HT1080 (cell line): ENCODE measurements at places on chromosomes 11 and 22. TPM values are rescaled to one million over a fixed set of nuclear protein-coding genes. Genes with fewer than 3 reads are reported as not detected.

DNA sequence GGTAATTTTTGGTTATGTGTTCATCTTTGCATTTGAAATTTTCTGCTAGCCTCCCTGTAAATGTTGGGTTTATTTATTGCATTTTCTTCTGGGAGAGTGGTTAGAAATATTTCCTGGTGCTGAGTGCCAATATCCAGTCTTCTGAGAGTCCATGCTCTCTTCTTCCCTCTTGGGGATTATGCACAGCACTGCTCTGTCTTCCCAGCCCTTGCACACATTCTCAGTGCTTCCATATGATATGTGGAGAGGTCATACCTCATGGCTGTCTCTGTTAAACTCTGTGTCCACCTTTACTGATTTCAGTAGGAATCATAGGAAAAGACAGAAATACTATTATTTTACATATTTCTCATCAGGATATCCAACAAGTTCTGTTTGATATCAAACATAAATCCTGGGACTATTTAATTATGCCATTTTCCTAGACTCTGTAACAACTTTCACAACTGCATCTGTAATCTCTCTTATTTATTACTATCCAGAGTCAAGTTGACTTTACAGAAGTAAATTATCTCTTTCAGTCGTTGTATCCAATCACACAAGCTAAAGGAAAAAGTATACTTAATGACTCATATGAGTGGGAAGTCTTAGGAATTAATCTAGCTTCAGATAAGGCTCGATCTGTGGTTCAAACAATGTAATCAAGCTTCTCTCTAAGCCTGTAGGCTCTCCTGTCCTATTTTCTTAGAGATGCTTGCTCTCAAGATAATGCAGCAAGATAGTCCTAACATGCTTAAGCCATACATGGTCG lies 2.7 kb upstream of the NXPE1 start:
- DNase-seq: no peak

GRCh38 chr11:31060880-31061279 lies 308.7 kb downstream of the DCDC1 start:
- no peak for DNase-seq

DNA sequence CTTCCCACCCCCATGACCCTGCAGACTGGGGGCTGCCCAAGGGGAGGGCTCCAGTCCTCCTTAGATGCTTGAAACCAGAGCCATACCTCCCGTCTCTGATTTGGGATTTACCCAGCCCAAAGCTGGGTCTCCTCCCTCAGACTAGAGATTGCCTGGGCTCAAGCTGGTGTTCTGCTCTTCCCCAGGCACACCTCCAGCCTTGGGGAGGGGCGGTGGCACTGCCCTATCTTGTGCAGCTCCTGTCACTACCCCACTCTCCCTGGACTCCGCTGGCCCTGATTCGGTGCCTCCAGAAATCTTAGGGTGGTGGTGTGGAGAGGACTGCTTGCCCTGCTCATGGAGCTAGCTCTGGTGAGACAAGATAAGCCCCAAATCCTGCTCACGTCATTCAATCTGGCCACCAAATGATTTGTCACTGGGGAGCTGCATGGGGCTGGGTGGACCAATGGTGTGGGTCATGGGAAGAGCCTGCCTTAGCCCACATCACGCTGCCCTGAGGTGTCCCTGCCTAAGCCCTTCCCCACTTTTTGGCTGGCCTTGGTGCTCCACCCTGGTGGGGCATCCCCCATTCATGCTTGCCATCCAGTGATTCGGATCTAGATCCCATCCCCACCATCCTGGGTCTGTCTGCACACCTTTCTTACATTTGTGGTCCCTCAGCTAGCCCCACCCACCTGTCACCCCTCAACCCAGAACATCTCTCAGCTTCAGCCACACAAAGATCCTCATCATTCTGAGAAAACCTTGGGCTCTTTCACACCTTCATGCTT lies 87.7 kb downstream of the PDE2A start:
- no peak for DNase-seq

DNA sequence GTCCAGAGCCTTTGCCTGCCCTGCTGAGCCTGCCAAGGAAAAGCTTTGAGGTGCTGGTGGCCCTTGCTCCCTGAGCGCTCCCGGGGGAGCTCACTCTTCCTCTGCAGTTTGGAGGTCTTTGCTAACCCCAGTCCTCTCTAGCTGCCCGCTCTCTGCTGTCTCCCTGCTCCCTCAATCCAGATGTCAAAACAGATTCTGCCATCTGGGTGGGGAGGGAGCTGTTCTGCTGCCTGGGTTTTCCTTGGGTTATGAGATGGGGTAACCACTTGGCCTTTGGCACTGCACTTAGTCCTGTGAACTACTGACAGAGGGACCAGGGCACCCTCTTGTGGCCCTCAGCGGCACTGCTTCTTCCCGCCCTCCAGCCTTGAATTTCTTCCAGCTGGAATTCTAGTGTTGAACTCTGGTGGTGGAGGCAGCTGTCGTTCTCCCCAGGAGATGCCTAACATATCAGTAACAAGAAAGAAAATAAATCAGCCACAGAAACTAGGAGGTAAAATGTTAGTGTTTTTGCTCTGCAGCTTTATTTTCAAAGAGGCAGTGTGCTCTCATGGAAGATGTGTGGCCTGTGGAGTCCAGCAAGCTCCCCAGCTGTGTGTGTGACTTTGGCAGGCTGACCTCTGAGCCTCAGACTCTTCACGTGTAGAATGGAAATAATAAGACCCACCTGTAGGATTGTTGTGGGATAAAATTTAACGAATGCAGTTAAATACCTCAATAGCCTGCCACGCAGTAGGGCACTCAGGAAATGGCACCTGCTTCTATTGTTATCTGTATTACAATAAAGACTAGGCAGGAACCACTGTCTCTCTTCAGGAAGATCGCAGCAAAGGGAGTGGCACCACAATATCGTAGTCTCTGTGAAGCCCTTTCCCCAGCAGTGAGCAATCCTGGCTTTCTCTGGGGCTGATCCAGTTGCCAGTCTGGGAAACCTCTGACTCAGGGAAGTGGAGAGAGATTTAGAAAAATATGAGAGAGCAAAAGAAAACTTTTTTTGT lies 23.4 kb downstream of the ARFGAP2 start:
- DNase-seq: peak; percentile 69

- peak; percentile 64 for DNase-seq
Observed at GRCh38 chr11:76810151-76810853, 27.1 kb downstream of the TSKU start.

DNA sequence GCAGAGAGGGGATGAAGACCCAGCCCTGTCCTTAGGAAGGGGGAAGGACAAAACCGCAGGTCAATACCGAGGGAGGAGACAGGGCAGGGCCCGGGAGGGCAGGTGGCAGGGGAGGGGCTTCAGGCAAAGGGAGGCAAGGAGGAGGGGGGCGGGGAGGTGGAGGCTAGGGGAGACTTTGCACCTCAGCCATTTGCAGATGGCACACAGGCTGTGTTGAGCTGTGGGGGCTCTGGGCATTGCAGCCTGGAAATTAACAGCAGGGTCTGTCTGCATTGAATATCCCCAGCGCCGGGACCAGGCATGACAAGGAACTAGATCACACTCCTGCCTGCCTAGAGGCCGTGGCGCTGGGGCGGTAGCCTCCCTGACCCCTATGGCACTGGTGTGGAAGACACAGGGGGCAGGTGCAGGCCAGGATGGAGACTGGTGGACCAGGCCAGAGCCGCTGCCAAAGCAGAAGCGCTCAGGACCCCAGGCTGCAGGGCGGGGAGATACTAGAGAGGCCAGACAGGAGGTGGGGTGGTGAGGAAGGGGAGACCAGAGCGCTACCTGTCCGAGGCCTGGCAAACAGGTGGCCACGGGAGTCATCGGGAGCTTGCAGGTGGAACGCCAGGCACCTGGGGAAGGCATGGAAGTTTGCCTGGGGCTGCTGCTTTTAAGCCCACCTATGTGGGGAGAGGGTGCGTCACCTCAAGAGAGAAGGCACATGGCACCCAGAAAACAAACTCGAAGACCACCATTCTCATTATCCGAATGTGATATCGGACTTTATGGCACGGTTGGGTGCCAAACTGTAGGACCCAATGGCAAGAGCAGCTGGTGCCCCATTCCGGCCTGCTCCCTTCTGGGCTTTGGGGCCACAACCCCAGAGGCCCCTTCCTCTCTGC lies 11.5 kb downstream of the CBX6 start:
- DNase-seq: no peak

- peak; percentile 62 for DNase-seq
Observed at GRCh38 chr11:83070044-83070701, 1.5 kb downstream of the RAB30 start.

DNA sequence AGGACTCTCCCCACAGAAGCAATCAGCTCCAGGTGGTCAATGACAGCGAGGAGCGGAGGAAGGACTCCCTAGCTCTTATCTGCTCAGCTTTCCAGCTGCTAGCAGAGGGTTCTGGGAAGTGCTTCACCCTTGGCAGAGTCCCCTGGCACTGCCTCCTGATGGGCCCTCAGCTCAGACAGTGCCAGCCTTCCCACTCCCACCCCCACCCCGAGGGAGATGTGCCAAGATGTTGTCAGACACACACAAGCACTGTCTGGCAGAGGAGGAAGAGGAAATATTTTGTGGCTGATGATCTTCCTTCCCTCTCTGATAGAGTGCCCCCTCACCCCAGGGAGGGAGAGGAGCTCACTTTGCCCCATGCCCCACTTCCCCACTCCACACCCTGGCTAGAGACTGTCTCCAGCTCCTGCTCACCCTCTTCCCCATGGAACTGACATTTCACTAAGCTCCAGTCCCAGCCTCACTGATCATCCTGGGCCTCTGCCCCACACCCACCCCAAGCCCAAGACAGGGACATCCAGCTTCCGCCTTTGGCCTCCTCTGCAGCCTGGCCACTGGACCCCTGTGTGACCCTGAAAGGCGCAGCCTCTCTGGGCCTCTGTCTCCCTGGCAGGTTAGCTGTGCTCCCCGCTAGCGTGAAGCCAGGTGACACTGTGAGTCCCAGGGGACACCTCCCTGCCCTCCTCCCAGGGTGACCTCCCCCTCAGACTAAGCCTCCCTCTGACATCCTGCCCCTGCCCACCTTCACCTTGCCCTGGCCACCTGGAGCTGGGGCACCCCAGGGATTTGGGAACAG lies 44.5 kb downstream of the SLCO2B1 start:
- DNase-seq: no peak

GRCh38 chr11:76382209-76382608 lies 1.1 kb downstream of the GVQW3 start:
- no peak for DNase-seq

GRCh38 chr11:87645626-87646025 lies 529.6 kb downstream of the RAB38 start:
- DNase-seq: no peak

GRCh38 chr11:73752216-73752867 lies 8.5 kb downstream of the RAB6A start:
- DNase-seq: no peak

- DNase-seq: no peak
Observed at GRCh38 chr22:42470366-42471082, 38.3 kb upstream of the NFAM1 start.

DNA sequence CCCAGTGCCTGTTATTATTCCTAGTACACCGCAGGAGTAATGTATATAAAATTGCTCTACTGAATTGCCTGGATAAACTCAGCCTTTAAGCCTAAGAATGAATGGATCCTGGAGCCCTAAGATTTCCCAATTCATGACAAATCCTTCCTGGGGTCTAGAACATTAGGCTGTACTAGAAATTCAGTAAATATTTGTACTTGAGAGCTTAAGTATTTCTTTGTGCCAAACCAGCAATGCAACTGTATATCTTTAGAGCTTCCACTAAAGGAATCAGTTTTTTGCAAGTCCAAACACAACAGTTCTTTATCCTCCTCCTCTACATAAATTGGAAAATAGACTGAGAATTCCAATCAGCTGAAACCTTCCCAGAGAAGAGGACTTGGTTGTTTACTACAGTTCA lies 65.6 kb downstream of the FAM168A start:
- no peak for DNase-seq

Gene PTH
- not detected in 2 replicates for total RNA-seq

Gene NRIP3
- total RNA-seq: 52.6 and 61.3 TPM in 2 replicates

Gene MPPED1
- total RNA-seq: not detected in 2 replicates

Gene OR52N4
- total RNA-seq: not detected in 2 replicates

Gene FOLR3
- 0.16 TPM in 1 of 2 replicates, not detected in the other for total RNA-seq

Gene SMIM35
- not detected in 2 replicates for total RNA-seq

Gene FDXACB1
- total RNA-seq: 6.0 and 7.0 TPM in 2 replicates
